ENCODE measurements at places on chromosomes 6 and 20.

DNA sequence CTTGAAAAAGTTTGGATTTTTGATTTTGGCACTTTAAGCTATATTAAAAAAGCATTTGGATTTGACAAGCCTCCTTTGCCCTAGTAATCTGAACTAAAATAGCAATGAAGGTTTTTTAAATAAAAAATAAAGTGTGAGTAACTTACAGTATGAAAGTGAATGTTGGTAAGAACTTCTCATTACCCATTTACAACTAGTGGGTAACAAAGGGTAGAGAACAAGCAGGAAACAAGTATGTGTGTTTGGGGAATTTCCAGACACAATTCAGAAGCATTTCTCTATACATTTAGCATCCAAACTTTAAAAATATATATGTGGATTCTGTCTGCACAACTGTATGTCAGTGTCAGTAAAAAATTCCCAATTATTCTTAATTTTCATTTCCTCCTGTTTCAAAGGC is 2.9 kb downstream of the TMEM30A start:
- no peak for DNase-seq

DNA sequence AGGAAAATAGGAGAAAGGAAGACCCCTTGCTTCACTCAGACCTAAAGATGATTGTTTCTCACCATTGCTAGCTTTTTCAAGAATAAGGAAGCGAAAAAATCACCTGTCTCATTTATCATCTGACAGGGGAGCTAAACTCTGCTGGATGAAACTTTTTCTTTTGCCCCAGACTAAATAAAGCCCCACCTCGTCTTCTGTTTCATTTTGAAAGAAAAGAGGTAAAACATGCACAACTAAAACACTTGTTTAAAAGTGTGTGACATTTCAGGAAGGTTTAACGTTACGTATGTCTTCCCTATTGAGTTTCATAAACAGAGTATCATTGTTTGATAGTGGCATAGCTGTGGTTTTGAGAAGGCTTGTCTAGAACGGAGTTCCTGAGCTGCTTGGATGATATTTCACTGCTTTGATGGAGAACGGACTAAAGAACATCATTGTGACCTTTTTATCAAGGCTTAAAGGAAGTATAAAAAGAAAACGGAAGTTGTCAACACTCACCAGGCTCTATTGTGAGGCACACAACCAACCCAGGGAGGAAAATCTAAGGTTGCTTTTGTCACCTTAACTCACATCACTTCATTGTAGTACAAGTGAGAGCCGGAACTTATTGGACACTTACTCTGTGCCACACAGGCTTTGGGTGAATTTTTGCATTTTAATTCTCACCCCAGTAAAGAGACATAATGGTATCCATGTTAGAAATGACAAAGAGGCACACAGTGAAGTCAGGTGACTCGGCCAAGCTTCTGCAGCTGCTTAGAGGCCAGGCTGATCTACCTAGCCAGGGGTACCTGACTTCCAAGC is 29.5 kb downstream of the TSHZ2 start:
- DNase-seq = no peak

GRCh38 chr20:60835876-60836275 is 416.2 kb upstream of the CDH4 start:
- DNase-seq = no peak

GRCh38 chr20:19929481-19930145 is 87.5 kb upstream of the NAA20 start:
- no peak for DNase-seq

DNA sequence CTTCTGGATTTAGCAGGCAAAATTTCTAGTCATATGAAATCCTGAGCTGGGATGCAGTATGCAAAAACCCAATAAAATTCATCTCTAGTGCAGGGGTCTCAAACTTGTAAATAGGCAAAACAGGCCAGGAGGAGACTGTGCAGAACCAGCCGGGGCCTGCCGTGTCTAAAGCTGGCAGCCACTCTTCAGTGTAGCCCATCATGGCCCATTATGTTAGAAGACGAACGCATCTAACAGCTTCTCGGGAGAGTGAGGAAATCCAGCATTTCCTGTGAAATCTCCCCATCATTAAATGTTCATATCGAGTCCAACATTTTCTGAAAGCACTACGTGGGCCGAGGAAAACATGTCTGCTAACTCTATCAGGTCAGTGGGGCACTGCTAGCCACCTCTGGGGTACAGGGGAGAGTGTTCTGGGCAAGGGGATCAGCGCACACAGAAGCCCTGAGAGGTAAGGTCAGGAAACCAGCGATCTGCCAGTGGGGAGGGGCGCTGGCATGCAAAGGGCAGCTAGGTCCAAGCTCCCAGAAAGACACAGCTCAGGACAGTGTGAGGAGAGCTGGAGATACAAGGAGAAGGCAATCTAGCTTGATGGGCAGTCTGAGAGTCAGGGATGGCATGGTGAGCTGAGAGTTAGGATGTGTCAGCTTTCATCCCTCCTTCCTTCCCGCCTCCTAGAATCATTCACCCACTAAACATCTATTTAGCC is 144.2 kb downstream of the PREX1 start:
- no peak for DNase-seq

DNA sequence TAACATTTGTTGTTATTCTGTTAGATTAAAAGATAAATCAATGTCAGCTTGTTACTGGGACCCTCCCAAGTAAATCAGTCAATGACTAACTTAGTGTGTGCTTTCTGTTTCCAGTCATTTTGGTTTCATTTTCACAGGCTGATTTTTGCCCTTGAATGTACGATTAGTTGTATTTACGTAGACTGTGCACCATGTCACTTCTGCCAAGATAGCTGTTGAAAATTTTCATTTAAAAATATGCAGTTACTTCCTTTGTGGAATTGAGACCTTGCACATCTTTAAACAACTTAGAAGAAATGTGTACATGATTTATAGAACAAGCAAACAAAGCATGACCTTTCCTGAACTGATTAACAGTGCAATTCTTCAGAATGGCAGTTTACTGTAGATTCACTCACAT is 944.8 kb upstream of the CITED2 start:
- no peak for DNase-seq

DNA sequence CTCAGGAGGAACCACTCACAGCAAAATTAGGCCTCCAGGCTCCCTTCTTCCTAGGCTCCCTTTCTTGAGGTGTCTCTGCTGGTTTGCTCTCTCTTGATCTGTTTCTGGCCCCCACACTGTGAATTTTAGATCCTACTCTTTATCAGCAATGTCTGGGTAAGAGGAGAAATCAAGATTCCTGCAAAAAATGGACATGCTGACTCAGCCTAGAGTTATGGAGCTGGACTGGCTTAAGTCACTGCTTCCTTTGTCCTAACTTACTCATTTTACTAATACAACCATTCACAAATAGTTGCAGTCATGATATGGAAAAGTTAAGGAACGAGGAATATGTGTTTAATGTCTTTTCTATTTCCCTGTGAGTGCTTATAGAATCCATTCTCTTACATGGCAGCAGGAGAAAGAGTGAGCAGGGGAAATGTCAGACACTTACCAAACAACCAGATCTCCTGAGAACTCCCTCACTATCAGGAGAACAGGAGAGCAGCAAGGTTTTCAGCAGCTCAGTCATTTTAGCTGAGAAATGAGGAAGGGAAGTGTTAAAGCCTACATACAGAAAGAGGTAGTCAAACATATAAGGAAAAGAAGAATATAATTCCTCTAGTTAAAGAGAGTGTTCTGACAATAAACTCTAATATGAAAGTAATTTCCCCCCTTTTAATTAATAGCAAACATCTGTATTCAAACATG is 160.8 kb downstream of the PDE7B start:
- no peak for DNase-seq

DNA sequence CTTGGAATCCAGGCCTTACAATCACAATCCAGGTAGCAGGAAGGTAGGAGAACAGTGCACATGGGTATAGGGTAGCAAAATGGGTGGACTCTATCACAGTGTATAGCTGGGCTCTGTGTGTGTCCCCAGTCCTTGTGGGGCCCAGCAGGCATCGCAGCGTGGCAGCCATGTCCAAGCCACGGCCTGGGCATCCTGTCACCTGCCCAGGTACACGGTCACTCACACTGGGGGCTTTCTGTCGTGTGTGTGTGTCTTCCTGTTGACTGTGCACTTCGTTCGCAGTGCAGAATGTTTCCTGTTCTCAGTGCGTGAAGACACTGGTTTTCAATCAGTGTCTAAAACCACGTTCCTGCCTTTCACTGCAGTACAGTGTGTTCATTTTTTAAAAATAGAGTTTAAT is 523.2 kb upstream of the JARID2 start:
- peak; percentile 12 for DNase-seq

DNA sequence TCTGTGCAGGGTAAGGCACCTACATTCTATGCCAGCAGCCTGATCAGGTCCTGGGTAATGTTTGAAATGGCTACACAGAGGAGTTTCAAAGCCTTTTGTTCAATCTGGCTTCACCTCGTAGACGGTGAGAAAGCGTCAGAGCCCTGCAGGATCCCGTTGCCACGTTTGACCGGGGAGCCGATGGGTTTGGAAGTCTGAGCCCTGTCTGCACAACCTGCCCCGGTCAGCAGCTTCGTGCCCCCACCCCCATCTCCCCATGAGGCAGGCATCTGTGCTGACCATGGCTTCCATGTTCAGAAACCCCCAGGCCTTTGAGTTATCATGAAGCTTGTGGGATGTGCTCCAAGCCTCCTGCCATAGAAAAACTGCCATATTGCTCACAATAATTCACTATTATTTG is 63.9 kb downstream of the PTPN1 start:
- DNase-seq = no peak

- DNase-seq = no peak
Measured at GRCh38 chr6:113377362-113377942, 479.7 kb upstream of the MARCKS start.

DNA sequence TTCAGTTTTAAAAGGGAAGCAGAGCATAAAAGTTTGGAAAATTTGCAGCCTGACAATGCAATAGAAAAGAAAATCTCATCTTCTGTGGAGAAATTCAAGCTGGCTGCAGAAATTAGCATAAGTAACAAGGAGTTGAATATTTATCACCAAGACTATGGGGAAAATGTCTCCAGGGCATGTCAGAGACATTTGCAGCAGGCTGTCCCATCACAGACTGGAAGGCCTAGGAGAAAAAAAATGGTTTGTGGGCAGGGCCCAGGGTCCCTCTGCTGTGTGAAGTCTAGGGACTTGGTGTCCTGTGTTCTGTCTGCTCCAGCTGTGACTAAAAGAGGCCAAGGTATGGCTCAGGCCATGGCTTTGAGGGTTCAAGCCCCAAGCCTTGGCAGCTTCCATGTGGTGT is 8.1 kb upstream of the LAMA2 start:
- DNase-seq = no peak

GRCh38 chr6:7526755-7527154 is 14.7 kb upstream of the DSP start:
- DNase-seq = no peak

- DNase-seq = no peak
Measured at GRCh38 chr6:148716811-148717210, 30.0 kb upstream of the UST start.

DNA sequence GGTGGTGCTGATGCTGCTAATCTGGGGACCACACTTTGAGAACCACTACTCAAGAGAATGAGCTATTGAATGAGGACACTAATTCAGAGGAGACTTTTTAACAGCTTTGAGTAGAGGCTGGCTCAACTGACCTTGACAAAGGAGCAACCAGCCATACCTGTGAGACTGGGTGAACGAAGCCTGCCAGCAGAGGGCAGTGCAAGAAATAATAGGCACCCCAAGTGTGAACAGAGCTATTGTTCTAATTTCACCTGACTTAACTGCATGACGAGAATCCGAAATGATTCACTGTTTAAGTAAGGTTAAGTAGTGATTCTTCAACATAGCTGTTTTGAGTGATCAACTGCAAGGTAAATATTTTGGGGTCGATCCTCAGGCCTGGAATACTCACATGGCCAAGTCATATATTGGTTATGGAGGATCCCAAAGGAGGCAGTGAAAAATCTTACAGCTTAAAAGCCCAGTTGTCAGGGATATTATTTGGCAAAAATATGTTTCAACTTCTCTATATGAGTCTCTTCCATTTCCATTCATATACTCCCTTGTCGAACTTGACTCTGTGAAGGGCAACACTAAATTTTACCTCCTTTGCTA is 550.5 kb upstream of the MARCKS start:
- peak; percentile 11 for DNase-seq

- DNase-seq = no peak
Measured at GRCh38 chr6:127076466-127076865, 42.0 kb upstream of the RSPO3 start.

DNA sequence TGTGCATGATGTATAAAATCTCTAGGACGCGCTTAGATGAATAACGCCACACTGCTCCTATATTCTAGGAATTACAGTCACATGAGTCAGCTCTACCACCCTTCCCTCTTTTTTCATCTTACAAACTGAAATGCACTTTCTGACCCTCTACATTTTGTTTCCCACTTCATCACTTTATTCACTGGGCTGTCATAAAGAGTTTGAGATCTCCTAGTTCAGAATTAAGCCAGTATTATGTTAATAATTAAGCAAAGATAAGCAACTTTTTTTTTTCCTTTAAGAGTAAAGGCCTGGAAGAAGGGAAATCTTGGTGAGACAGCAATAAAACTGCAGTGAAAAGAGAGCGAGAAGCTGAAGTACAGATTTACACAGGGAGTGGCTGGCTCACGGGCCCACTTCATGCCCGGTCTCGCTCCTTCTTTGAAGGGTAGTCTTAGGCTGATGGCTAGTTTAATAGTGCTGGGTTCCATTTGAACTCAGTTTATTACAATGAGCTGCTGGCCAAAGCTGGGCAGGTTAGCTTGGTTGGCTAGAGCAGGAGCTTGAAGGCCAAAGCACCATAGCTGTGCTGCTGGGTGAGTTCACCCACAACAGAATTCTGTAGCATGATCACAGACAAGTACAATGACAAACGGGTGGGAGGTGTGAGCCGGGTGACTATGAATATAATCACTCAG is 110.6 kb downstream of the MAP7 start:
- no peak for DNase-seq

- no peak for DNase-seq
Measured at GRCh38 chr6:41939848-41940758, 1.5 kb downstream of the CCND3 start.

GRCh38 chr20:1830240-1830639 is 65.0 kb upstream of the SIRPA start:
- no peak for DNase-seq

- DNase-seq = no peak
Measured at GRCh38 chr6:167445568-167445967, 120.7 kb downstream of the TTLL2 start.

DNA sequence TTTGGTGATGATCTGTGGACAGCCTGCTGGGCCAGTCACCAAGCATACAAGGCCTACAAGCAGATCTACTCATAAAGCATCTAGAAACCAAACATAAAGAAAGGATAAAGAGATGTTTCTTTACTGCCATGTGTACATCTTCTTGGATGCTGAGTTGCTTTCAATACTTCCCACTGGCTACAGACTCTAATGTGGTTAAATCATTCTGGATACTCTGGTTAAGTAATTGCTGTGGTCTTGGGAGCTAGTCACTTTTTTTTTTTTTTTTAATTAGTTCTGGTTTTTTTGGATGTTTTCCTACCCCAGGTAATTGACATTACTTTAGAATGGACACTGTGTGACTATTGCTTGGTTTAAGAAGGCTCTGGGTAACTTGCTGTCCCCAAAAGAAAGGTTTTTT is 215.4 kb upstream of the RUNX2 start:
- no peak for DNase-seq

DNA sequence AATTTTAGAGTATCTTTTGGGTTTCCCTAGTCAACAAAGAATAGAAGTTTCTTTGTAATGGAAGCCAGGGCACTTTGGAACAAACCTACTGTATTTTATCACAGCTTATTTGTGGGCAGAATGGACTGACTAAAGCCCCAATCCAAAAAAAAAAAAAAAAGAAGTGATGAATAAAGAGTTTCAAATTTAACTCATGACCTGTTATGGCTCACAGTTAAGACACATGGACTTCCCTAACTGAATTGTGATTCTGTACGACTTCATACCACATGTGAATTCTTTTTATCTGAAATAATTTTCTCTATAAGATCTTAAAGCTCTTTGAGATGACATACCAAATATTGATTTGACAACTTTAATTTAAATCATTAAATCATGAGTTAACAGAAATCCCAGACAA is 77.2 kb downstream of the FILIP1 start:
- DNase-seq = no peak

All from activated gamma-delta T cell treated with Interleukin-2 at 50 U/mL for 16 hours (primary cell).